ENCODE measurements at places on chromosomes 12 and 14.

GRCh38 chr12:118964988-118965387 lies 16.4 kb upstream of the SRRM4 start:
- no peak for DNase-seq

DNA sequence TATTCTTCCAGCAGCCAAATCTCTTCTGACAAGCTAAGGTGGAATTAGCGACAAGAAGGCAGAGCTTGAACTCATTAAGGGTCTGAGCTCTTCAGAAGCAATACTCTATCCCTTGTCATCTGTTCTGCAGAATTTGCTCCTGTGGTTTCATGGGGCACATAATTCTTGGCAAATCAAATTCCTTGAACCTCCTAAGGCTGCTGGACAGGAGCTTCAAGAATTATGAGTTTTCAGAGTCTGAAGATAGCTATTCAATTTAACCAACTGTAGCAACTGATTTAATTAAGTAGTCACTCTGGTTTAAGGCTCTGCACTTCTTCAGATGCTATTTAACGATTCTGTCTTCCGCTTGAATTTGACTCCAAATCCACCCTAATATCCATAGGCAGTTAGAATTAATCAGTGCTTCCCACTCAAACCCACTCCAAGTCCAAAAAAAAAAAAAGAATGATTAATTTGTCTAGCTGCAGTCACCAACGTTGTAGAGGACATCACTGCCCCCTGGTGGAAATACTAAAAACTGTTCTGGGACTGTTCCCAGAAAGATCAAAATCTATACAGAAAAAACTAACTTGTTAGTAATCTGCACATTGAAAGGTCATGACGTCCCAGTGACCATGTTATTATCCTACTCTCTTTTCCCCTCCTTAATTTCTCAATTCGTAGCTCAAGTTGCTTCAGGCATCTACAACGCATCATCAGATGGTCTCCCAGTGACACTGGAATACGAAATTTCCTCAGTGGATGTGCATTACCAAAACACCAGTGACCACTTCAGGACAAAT lies 169.9 kb downstream of the KIF21A start:
- peak; percentile 36 for DNase-seq

DNA sequence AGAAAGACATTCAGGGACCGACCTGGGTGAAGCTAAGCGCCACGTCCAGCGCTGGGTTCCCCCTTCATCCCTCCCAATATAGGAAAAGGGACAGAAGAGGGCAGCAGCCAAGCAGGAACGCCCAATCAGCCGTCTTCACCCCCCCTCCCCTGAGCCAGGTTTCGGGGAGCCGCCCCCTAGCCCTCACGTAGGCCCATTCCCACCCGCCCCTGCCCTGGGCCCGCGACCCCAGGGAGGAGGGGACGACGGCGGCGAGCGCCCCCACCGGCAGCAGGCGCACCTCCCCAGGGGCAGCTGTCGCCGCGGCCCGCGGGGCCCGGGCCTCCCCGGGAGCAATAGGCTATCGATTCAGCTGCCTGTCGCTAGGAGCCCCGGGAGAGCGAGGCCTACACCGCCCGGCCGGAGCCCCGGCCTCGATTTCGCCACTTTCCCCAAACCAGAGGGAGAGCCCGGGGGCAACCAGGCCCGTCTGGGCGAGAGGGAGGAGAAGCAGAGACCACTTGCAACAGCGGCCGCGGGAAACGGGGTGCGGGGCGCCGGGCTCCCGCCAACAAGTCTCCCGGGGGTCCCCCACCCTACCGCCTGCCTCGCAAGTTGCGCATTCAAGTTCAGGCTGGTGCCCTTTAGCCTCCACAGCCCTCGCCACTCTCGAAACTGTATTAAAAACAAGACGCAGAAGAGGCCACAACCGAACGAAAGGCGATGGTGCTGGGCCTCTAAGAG lies 1.3 kb downstream of the DCAF5 start:
- DNase-seq: peak; percentile 77

DNA sequence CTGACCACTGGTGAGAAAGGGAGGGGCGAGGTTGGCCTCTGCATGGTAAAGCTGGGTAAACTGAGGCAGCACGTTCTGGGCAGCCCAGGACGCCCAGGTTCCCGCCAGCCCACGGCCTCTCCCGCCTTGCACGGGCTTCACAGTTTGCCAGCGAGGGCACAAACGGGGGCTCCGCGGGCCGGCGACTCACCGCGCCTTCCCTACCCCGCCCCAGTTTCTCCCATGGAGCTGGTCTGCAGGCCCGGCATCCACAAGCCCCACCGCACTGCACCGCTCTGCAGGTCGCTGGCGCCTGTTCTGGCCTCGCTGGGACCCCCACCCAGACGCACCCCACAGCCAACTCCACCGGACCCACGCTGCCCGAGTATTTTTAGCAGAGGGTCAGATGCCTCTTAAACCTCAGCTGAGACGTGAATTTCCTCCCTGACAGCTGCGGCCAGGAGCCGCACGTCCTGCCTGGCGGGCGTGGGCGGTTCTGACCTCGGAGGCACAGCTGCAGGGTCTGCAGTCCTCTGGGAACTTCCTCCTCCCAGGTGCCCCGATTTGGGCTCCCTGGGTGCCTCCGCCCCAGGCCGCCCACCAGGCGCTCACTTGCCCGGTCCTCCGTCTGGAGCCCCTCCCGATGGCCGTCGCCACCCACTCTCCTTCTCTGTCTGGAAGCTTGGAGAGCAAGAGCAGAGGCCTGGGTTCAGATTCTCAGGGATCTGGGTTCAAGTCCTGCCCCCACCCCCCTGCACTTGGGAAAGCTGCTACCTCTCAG lies 29.5 kb upstream of the INF2 start:
- DNase-seq: no peak

- no peak for DNase-seq
Observed at GRCh38 chr12:41920355-41920754, 224.3 kb downstream of the GXYLT1 start.

DNA sequence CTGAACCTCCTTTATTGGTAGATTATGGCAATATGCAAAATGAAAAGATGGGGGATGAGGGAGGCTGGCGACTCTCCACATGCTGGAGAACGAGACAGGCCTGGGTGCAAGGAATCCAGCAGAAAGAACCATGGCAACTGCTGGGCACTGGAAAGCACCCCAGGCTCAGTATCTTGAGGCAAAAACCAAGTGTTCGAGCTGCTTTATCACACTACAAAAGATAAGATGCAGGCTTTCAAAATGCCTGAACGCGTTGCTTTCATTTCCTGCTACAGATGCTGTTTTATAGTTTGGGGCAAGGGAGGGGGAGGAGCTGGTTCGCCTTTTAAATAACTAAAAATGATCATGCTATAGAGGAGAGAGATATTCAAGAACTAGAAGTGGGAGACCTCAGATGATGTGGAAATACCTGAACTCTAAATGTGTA lies 38.9 kb downstream of the NIN start:
- no peak for DNase-seq

GRCh38 chr12:32947206-32948067 lies 50.9 kb upstream of the PKP2 start:
- no peak for DNase-seq

- peak; percentile 28 for DNase-seq
Observed at GRCh38 chr12:117105902-117106301, 6.7 kb upstream of the TESC start.

GRCh38 chr12:4496145-4496838 lies 42.4 kb upstream of the RAD51AP1 start:
- no peak for DNase-seq

Measured in stimulated activated CD4-positive, alpha-beta T cell treated with anti-CD3 and anti-CD28 coated beads, Interleukin-4, amount 100 ng/mL, for 24 hours (primary cell).